ENCODE measurements at places on chromosomes 11 and 22.

GRCh38 chr11:118205606-118206378 lies 19.0 kb downstream of the JAML start:
- DNase-seq = no peak

DNA sequence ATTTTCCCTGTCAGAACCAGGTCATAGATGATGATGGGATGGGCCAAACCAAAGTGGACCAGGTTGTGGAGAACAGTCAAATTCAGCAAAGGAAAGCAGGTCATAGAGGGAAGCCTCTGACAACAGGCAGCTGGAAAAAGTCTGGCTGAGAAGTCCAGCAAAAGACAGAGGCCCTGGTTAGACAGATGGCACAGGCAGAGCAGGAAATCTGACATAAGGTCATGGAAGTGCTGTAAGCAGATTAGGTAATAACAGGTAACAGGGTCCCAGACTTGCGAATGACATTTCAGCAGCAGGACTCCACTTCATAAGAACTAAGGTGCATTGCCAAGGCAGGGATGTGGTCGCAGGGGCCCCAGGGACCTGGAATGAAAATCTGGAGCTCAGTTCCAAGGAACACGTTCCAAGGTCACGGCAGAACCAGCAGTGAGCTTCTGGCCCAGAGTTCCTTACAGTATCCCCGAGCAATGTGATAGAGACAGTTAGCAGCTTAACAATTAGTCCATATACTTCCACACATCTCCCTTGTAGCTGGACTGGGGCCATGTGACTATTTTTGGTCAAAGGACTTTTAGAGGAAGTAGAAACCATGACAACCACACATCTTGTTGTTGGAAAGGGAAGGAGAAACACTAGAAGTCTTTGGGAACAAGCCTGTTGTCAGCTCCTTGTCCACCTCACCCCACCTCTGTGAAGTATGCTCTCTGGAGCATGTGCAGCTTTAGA lies 75.4 kb downstream of the ME3 start:
- peak; percentile 10 for DNase-seq

GRCh38 chr11:75429902-75430713 lies 2.9 kb downstream of the KLHL35 start:
- peak; percentile 62 for DNase-seq

GRCh38 chr22:23207729-23208393 lies 27.6 kb downstream of the BCR start:
- peak; percentile 83 for DNase-seq

GRCh38 chr11:134120143-134120850 lies 51.4 kb downstream of the JAM3 start:
- no peak for DNase-seq

- DNase-seq = peak; percentile 34
Measured at GRCh38 chr22:17637490-17638181, 921 bp upstream of the BCL2L13 start.

GRCh38 chr22:49290711-49291110 lies 537.0 kb downstream of the BRD1 start:
- no peak for DNase-seq

- DNase-seq = no peak
Measured at GRCh38 chr11:86120807-86121206, 51.9 kb upstream of the PICALM start.

DNA sequence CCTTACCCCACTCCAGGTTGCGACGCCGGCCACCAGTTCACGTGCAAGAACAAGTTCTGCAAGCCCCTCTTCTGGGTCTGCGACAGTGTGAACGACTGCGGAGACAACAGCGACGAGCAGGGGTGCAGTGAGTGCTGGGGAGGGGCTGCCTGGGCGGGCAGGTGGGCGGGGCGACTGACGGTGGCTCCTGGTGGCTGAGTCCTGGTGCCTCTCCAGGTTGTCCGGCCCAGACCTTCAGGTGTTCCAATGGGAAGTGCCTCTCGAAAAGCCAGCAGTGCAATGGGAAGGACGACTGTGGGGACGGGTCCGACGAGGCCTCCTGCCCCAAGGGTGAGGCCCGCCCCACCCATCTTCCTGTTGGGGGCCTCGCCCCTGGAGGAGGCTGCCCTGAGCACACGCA lies 38.7 kb downstream of the ST14 start:
- DNase-seq = no peak

DNA sequence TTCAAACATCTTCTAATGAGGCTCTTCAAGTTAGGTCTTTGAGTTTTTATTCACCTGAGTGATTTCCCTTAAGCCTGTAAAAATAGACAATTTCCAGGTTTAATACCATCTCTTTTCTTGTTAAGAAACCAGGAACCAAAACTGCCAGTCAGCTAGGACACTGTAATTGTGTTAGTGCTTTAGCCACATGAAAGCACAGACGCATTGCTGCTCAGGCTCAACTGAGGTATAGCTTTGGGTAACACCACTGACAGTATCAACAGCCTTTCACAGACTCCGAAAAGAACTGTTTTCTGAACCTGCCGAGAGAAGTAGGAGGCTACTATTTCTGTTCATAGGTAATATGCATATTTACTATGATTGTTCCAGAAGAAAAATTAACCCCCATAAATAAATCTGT lies 768.7 kb downstream of the ETS1 start:
- no peak for DNase-seq

GRCh38 chr11:12787847-12788246 lies 113.6 kb downstream of the TEAD1 start:
- no peak for DNase-seq

Data from NCI-H2029 (cell line).